ENCODE measurements at places on chromosomes 3 and 15.

- no peak for DNase-seq
Measured at GRCh38 chr3:50112462-50112861, 23.7 kb downstream of the RBM5 start.

GRCh38 chr15:90126022-90126421 lies 23.8 kb upstream of the IDH2 start:
- no peak for DNase-seq

DNA sequence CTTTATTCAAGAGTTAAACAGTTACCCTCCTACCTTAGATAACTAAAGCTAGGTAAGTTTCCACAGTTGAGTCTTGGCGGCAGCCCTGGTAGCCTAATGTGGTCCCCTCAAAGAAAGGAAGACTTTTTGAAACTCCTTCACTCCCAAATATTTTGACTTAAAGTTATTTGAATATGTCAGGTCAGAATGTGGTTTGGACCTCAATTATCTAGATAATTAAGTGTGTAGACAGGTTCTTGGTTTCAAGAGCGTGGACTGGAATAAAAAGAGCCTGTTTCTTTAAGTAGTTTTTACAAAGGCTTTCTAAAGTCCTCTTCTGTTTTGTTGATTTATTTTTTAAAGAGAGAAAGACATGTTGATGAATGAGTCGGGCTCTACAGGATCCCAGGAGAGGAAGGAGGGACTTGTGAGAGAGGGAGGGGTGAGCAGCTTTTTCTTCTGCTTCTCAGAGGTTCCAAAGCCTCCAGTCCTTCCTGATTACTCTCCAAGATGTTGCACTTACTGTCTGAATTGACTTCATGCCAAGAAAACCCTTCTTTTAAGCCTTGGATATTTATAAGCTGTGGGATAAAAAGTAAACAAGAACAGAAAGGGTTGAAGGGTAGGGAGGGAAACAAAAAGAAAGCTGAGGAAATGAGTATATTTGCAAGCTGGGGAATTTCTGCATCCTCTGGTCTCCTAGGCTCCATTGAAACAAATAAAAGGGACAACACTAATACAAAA lies 457.4 kb downstream of the IGSF11 start:
- DNase-seq: no peak

GRCh38 chr15:40357723-40358470 lies at the start of gene DISP2:
DISP2 (plus strand) TSS chr15:40358219; CDS start chr15:40358322, 103 bp downstream.
- DNase-seq: peak; percentile 78

DNA sequence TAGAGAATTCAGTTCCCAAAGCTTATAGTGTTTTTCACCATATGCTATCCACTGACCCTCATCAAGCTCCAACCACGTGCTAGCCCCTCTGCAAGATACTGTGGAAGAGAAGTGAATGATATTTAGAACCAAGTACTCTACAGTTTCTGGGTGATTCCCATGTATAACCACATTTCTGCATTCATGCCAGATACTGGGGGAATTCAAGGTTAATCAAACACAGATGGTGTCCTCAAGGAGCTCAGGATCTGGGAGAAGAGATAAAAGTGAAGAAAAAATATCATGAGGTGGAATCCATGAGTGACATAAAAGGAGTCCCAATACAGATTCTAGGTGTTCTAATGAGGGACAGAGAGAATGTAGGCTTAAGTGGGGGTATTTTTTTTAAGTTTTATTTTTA lies 195.8 kb downstream of the FHIT start:
- DNase-seq: no peak

DNA sequence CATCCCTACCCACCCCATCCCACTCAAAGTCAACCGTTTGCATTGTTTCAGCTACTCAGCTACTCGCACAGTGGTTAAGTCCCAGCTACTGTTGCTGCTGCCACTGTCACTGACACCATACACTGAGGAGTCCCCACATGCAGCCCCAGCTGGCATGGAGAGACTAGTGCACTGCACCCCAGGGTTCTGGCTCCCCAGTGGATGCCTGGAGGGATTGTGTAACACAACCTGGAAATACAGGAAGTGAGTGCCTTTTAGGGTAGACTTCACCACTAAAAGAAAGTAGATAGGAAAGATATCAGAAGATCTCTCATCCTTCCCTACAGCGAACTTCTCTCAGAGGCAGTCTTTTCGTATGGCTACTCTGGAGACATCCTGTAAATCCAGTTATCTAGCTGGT lies 169.2 kb upstream of the STRIT1 start:
- DNase-seq: no peak

- no peak for DNase-seq
Measured at GRCh38 chr3:10524799-10525301, 19.5 kb upstream of the ATP2B2 start.

DNA sequence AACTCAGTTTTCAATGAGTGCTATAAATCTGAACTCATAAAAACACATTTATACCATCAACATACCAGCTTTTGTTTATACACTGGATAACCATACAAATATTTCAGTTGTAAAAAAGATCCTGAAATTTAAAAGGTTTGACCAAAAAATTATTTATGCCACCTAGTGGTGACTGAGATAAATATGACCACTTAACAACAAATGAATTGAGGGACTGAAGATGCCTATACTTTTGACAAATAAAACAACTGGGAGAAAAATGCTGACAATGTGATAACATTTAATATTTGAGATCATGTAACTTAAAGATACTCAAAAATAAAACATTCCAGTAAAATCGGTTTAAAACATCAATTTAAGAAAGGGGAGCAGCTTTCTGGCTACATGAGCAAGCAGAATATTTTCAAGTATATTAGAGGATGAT lies 30.4 kb downstream of the ATG3 start:
- DNase-seq: no peak

DNA sequence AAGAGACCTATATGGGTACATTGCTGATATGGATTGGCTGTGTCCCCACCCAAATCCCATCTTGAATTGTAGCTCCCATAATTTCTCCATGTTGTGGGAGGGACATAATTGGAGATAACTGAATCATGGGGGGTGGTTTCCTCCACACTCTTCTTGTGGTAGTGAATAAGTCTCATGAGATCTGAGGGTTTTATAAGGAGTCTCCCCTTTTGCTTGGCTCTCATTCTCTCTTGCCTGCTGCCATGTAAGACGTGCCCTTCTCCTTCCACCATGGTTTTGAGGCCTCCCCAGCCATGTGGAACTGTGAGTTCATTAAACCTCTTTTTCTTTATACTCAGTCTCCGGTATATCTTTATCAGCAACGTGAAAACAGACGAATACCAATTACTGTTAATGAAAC lies 5.0 kb upstream of the ARRDC4 start:
- DNase-seq: no peak

DNA sequence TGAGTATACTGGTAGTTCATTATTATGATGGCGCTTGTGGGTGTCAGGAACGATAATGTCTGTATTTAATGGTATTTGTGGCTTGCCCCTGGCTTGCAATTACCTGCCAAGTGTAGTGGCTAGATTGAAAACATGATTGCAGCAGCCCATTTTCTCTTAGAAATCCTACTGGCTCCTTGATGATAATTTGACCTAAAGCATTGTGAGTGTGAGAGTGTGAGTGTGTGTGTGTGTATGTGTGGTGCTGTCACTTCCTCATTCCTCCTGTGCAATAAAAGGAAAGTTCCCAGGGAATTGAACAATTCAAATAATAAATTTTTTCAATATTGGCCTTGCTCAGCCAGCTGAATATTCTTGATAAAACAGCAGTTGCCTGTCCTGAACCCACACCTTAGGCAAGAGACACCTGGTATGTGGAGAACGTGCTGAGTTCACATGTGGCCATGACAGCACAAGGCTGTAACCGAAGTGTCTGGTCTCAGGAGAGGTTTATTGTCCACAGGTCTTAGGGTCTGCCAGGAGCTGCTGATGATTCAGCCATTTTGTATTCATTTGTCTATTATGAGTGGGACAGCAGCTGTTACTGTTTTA lies 193.3 kb downstream of the CD47 start:
- DNase-seq: peak; percentile 24

GRCh38 chr3:50605901-50606326 lies 5.7 kb downstream of the CISH start:
- DNase-seq: peak; percentile 76

DNA sequence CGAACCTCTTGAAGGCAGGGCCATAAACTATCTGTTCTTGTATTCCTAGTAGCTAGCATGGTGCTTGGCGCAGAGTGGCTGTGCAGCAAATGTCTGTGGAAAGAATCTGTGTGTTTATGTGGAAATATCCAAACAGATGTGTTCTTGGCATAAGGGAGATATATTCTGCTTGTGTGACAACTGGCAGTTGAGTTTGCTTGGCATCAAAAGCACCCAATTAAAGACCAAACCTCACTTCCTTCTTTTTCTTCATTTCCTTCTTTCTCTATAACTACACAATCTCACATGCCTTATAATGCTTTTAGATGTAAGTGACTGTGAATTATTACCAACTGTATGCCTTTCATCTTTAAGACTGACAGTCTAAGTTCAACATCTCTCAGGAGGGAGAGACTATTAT lies 296.5 kb downstream of the SLC9A9 start:
- no peak for DNase-seq

DNA sequence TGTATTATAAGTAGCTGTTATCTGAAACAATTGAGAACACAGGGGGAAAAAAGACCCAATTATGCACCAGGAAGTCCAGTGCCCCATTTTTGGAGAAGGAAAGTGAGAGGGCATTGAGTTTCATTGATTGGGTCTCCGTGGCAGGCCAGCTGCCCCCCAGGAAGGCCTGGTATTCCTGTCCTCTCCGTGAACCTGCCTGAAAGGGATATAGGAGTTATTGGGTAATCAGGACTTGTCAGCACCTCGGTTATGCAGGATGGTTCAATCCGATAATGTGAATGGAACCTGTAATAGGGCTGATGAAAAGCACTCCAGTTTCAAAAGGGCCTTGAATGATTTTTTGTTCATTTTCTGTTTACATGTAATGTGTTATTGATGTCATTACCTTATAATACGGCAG lies 122.0 kb upstream of the RARB start:
- DNase-seq: no peak

- DNase-seq: no peak
Measured at GRCh38 chr3:121481106-121481880, 64.5 kb downstream of the POLQ start.

DNA sequence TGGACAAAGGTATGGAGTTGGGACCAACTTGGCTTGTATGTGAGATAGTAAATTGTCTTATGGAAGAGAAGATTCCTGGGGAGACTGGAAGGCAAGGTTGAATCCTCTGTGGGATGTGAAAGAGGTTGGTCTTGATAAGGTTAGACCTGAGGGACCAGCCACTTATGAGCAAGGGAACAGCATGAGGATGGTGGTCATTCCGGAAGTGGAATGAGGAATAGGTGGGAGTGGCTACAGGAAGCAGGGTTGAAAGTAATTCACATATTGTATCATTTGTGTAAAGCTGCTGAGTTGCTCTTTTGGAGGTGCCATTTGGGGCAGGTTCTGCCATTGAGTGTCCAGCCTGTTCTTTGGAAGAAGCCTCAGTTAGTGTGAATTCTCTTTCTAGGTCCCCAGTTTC lies 13.2 kb downstream of the USP13 start:
- no peak for DNase-seq

DNA sequence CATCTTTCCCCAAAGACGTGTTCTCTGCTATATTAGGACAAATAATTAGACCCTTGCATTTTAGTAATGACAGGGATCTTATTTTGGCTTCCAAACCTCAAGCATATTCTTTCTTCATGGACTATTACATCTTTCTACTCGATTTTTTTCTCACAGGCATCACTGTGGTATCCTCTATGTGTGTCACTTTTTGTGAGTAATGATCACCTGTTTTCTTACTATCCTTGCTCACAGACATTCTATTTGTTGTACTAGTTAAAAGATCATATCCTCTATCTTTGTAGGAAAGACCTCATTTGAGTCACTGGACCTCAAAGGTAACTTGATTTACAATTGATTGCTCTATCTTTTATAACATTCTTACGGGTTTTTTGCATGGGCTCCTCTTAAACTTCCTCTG lies 6.8 kb downstream of the C3orf80 start:
- no peak for DNase-seq

- DNase-seq: no peak
Measured at GRCh38 chr15:74490339-74490689, 29.4 kb upstream of the UBL7 start.

GRCh38 chr3:5205165-5205941 lies 17.8 kb downstream of the EDEM1 start:
- no peak for DNase-seq

GRCh38 chr3:72914383-72914782 lies 26.5 kb downstream of the GXYLT2 start:
- DNase-seq: no peak

- DNase-seq: no peak
Measured at GRCh38 chr3:55637906-55638638, 151.0 kb upstream of the WNT5A start.

GRCh38 chr3:132160198-132160597 lies 125.4 kb upstream of the CPNE4 start:
- no peak for DNase-seq

DNA sequence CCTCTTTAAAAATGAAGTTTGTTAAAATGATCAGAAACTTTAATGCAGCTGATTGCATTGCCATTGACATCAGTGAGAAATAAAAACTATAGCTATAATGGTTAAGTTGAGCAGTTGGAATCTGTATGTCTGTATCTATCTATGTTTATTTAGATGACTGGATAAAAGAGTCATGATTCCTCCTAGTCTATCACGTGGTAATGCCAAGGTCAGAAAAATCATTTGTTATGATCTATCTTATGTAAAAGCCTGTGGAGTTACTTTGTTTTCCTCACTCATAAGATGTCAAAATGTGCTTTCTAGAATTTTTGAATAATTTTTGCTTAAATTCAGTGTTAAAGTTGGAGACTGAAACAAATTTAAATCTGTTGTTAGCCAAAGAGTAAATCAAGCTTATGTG lies 63.3 kb downstream of the MBNL1 start:
- DNase-seq: no peak

DNA sequence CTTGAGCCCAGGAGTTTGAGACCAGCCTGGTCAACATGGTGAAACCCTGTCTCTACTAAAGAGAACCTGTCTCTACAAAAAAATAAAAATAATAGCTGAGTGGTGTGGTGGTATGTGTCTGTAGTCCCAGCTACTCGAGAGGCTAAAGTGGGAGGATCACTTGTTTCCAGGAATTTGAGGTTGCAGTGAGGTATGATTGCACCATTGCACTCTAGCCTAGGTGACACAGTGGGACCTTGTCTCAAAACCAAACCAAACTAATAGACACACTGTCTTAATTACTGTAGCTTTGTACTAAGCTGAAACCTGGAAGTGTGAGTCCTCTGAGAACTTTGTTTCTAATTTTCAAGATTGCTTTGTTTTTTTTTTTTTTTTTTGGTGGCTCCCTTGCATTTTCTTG lies 30.4 kb downstream of the MGA start:
- no peak for DNase-seq

DNA sequence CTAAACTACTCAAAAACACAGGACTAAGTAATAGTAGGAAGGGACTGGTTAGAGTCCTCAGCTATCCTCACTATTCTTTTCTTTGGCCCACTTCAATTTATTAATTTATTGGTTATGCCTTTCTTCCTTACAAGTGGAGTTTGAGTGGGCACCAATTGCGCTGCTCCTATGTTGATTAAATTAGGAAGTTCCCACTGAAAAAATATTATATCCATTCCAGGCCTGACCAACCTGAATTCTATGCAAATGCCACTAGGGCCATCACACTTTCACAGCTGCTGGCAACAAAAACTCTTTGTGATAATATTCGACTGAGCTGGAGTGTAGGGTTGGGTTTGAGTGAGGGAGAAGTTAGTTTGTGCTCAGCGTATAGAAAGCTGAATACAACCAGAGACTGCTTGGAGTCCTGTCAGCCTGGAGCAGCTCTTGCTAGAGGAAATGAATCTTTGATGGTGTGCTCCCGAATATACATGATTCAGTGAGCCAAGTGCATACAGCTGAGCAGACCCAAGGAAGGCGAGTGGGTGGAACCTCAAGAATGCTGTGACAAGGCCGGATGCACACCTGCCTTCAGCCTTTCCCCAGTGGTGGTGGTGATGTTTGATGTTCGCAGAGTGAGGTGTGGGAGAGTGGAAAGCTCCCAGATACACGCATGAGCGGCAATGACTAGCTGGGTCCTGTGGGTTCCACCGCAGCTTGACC lies 1.5 kb downstream of the ARHGEF3 start:
- DNase-seq: peak; percentile 20
